Amygdala (tissue), 56 donors: ENCODE measurements at places on chromosomes 1 and 21.

GRCh38 chr1:165686121-165686970 lies 12.0 kb downstream of the ALDH9A1 start:
- DNase-seq = no peak

DNA sequence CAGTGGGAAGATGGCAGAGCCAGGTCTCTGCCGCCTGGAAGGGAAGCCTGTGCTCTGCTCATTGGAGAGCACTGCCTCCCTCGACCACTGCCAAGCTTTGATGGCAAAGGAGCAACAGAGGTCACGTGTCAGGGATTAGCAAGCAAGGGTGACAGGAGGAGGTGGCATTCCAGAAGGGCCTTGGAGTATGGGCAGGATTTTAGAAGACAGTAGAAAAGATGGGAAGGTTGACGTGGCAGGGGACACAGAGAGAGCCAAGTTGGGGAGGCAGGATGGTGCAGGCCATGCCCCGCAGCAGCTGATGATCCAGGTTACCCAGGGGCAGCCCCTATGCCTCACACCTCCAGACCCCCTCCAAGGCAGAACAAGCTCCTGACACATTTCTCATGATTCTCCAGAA lies 21.9 kb upstream of the LBR start:
- DNase-seq = no peak

DNA sequence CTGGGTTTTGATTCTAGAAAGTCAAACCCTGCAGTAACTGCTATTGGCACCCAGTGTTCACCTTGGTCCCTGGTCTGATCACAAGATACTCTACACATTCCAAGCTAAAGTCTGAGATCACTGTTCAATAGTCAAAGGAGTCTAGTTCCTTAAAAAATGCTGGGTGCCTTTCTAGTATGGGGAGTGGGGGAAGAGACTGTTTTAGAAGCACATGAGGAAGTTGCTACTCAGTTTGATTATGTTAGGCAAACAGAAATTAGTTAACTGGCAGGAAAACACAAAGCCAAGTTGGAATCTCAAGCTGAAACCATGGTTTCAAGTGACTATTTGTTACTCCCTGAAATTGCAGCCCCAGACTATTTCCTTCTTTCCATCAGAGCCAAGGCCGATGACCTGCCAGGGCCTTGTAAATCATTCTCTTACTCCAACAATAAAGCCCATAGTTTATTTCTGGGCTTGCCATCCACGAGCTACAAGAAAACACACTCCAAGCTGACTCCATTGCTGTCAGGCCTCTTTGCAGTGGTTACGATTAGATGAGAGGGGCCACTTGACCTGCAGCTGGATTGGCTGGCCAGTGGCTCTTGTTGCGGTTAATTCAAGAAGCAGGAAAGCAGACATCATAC lies 21.1 kb upstream of the VTCN1 start:
- DNase-seq = no peak

DNA sequence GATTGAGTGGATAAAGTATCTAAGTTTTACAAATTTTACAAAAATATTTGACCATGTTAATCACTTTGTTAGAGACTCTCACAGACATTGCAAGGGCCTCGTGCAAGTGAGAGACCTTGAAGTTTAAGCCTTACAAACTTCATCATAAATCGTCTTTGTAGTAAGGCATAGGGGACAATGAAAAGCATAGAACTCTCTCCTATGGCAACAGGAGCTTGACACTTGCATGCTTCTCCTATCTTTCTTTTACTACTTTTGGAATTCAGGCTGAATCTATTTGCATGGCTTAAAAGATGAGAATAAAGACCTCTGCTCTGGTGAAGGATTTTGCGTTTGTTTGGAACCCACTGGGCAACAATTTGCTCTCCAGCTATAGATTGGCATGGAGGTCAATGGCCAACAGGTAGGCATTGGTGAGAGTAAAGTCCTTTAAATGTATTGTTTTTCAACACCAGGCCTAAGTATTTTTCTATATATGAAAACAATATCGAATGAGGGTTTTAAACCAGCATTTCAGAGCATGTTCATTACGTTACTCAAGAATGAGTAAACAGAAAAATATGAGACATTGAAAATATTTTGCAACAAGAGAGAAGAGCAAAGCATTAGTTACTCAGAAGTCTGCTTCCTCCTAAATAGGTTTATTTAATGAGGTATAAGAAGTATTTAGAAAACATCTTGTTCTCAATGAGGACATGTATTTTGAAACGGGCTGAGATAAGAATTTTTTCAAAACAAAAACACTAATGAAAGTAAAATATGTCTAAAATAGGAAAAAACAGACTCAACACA lies 192.2 kb downstream of the TGFB2 start:
- no peak for DNase-seq

DNA sequence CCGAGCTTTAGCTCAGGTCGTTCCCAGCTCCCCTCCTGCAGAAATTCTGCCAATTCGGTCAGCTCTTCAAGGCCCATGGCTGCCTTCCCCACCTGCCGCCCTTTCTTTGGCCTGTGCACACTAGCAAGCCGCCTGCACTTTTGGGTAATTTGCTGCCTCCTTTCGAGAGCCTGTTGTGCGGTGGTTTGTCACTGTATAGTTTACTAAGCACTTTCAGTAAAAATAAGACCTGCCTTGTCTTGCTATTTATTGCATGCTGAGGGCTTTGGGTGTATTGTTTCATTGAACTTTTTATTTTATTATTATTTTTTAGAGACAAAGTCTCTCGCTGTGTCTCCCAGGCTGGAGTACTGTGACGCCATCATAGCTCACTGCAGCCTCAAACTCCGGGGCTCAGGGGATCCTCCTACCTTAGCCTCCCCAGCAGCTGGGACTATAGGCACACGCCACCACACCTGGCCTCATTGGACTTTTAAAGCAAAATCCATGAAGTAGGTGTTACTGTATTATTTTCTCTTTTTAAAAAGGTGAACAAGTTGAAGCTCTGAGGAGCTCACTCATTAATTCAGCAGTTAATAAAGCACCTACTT lies 1.1 kb upstream of the FABP3 start:
- DNase-seq = no peak

GRCh38 chr1:110341872-110342331 lies 2.7 kb downstream of the RBM15 start:
- DNase-seq = no peak

GRCh38 chr1:82510431-82510830 lies 709.7 kb downstream of the ADGRL2 start:
- no peak for DNase-seq

DNA sequence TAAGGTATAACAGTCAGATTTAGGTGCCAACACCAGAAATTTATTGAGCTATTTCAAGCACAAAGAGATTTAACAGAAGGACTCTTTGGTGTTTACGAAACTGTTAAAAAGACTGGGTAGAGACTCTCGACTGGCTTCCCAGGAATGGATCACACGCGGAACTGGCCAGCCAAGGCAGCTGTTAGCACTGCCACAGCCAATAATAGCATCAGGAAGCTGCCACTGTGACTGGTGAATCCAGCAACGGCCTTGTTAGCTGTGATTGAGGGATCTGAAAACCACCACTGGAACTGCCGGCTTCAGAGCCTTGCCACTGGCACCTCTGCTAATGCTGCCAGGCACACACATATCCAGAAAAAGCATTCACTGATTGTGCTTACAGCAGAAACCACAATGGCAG lies 10.6 kb upstream of the SIM2 start:
- no peak for DNase-seq

DNA sequence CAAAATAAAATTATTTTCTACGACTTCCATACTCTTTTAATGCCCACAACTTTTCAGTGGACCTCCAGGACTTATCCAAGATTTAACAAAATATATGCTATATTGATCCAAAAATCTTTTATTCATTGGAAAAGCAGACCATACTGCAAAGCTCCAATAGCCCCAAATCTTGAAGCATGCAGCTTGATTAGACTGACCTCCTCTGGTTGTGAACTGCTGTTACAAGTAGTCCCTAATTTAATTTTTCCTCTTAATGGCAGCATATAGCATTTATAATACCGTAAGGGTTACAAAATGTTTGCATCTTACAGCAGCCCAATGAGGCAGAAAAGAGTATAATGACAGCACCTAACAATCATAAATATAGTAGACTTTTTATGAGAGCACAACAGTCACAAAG lies 49.8 kb downstream of the TPR start:
- DNase-seq = no peak

DNA sequence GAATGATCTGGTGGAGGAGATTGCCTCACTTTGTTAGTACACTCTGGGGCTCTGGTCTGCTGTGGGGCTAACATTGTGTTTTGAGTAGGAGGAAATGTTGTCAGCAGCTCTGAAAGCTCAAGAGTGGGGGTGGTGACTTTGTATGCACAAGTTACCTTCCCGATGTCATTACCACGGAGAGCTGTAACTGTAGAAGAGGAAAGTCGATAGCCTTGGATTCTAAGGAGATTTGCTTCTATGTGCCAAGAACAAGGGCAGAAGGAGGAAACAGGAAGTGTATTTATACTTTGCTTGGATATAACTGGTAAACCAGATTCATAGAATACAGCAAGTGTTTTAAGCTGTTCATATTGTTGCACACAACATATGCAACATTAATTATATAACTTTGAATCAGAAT lies 196.1 kb downstream of the AMY1C start:
- DNase-seq = no peak
